ENCODE measurements at places on chromosomes 4 and X.

DNA sequence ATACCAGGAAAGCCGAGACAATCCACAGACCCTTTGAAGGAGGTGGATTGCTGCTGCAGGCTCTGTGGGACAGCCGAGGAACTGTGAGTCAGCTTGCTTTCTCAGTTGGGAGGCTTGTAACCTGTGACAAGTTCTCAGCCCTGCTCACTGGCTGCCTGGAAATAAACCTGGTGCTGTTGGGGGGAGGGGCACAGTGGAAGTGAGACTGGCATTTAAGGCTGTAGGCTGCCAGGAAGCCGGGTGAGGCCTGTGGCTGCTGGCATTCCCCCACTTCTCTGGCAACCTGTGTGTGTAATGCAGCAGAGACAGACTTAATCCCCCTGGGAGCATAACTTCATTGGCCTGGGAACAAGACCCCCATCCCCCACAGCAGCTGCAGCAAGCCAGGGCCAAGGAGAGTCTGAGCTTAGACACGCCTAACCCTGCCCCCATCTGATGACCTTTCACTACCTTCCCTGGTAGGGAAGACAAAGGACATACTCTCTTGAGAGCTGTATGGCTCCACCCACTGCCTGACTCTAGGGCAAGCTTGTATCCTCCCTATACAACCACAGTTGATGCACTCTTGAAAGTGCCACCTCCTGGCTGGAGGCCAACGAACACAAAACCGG is 64.1 kb downstream of the ALPK1 start:
- no peak for DNase-seq

DNA sequence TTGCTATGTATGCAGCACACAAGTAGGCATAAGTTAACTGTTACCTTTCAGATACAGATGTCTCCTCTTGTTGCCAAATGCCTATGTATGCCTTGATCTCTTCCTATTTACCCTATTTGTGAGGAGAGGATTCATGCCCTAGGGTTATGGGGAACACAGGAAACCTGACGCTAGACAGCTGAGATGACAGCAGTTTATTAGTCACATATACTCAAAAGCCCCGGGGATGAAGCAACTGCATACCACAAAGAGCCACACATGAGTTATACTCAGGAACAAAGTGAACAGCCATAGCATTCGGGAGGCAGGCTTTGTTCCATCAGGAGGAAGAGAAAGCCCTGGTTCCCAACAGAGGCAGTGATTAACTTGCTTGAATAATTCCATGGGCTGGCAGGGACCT is 1011.7 kb upstream of the PCDH7 start:
- DNase-seq = no peak

DNA sequence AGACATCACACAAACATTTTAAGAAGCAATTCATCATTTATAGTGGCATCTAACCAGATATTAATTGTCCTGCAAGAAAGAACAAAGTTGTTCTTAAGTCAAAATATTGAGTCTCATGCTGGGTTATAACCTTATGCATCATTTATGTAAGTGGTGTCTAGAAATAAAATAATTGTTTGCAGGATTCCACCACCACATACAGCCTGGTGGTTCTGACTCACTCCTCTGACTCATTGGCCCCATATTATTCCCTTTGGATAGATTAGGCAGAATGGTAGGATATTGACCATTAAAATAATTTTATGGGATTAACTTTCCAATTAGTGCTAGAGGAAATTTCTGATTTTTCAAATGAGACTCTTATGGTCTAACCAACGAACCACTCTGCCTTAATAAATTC is 384.5 kb downstream of the GRXCR1 start:
- no peak for DNase-seq

- DNase-seq = no peak
Measured at GRCh38 chr4:3215256-3215655, 33.7 kb upstream of the MSANTD1 start.

- DNase-seq = peak; percentile 45
Measured at GRCh38 chr4:1711571-1712215, 426 bp downstream of the SLBP start.

Data from activated CD4-positive, alpha-beta T cell treated with anti-CD3 and anti-CD28 coated beads, Interleukin-2, amount 10 ng/mL, durations not matched to agents 7 days and 5 days (primary cell).